ENCODE measurements at places on chromosomes 4 and X.

DNA sequence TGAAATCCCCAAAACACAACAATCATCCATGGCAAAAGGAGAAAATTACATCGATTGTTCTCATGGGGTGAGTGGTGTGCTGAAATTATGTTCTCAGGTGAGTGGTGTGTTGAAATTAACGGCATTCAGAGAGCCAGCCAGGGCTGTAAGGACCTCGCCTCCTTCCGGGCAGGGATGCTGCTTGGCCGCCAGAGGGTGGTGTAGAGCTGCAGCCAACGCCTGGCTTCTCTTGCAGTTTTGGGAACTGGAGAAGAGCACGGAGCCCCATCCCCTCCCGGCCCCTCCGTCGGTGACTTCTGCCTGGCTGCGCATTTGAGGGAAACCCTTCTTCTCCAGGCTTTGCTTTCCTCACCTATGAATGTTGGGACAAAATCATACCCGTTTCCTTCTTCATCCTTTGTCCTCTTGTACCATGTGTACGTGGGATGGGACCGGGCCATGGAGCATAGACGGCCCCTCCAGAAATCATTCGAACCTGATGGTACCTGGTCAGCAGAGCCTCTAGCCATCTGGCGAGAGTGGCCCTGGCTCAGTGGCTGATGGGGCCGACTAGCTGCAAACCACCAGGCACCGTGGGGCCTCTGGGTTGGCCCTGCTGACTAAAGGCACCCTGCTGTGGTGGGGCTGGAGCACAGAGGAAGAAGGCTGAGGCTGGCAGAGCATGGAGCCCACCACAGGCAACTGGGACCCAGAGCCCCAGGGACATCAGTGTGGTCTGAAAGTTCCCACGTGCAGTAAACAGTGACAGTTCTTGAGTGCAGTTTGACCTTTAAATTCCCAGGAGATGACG is 28.4 kb downstream of the TRMT44 start:
- DNase-seq: no peak

- DNase-seq: no peak
Measured at GRCh38 chr4:155609455-155610059, 57.1 kb upstream of the GUCY1A1 start.

- no peak for DNase-seq
Measured at GRCh38 chr4:42566835-42567234, 90.1 kb downstream of the ATP8A1 start.

GRCh38 chr4:141142423-141142822 is 9.2 kb upstream of the RNF150 start:
- no peak for DNase-seq

- DNase-seq: no peak
Measured at GRCh38 chr4:98963538-98964433, 31.7 kb upstream of the METAP1 start.

DNA sequence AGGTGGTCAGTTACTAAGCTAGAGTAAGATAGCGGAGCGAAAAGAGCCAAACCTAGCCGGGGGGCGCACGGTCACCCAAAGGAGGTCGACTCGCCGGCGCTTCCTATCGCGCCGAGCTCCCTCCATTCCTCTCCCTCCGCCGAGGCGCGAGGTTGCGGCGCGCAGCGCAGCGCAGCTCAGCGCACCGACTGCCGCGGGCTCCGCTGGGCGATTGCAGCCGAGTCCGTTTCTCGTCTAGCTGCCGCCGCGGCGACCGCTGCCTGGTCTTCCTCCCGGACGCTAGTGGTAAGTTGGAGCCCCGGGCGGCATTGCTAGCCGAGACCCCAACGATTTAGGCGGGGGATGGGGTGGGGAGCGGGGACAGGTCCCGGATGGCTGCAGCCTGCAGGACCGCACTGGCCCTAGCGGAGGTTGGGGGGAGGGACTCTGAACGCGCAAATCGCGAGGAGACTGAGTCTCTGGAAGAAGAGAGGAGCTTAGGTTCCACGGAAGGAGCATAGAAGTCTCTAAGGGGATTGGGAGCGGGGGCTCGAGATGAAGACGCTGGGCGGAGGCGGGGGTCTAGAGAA is 573 bp downstream of the HTR2C start:
- DNase-seq: no peak

- no peak for DNase-seq
Measured at GRCh38 chrX:46957297-46957696, 45.1 kb downstream of the JADE3 start.

GRCh38 chr4:73224886-73225285 is 33.7 kb downstream of the ANKRD17 start:
- no peak for DNase-seq

DNA sequence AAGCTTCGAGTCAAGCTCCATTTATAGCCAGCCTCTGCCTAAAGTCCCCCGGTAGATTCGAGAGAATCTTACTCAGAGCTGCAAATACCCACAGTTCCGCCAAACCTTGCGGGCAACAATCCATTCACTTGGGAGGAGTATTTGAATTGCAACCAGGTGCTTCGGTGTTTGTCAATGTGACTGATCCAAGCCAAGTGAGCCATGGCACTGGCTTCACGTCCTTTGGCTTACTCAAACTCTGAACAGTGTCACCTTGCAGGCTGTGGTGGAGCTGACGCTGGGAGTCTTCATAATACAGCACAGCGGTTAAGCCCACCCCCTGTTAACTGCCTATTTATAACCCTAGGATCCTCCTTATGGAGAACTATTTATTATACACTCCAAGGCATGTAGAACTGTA is 11.2 kb downstream of the CD40LG start:
- no peak for DNase-seq

DNA sequence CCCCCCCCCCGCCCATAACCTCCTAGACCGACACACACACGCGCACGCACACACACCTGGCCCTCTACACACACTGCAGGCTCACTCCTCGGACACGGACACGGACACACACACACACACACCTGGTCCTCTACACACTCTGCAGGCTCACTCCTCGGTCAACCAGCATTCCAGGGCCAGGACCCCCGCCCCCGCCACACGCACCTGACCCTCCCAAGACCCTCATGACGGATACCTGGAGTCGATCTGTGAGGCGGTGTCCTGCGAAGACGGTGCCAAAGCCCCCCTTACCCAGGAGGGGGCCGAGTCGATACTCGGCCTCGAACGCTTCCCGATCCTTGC is 552 bp downstream of the PIM2 start:
- DNase-seq: no peak

DNA sequence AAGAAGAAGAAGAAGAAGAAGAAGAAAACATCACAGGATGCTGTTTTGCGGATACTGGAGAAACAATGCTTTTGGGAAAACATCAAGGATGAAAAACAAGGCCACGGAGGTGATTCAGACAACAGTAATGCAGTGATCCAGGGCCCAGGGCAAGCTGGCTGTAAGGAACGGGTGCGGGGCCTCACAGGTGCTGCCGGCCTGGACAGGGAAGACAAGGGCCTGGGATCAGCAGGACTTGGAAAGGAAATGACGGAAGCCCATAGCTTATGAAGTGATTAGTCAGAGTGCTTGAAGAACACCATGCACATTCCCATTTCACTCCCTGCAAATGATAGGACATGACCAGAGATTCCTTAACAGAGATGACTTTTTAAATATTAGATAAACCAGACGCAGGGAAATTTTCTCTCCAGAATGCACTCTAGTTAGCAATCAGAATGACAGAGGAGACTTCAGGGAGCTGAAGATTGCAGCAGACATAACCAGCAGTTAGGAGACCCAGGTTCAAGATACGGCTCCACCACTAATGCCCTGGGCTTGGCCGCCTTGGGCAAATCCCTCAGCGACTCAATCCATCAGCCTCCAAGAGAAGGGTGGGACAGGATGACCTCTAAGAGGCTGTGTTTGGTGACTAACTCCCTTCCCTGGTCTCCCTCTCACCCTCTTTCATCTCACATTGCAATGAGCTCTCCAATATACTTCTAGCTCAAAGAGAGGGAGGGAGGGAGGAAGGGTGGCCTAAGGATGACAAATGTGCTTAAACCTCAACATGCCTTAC is 54.1 kb downstream of the APBB2 start:
- DNase-seq: peak; percentile 99

GRCh38 chr4:93828332-93828994 is at the start of gene ATOH1:
Gene ATOH1, plus strand, starts transcription at chr4:93828753. Its CDS starts 174 bp downstream, at chr4:93828927.
- no peak for DNase-seq
